ENCODE measurements at places on chromosomes 2 and 18.

DNA sequence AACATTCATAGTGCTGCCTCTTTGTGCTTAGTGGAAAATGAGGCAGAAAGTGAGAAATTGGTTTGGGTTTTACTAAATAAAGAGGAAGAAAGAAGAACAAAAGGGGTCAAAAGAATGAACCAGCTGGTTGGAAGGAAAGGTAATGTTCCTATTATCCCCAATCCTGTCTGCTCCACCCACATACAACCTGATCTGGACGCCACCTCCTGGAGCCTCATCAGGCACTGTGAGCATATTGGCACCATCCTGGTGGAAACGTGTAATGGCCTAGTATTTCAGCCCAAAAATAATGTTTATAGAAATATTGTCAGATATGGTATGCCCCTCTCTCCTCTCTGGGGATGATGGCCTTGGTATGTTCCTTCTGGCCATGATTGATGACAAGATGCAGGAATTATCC lies 35.6 kb upstream of the ASNSD1 start:
- no peaks in the 10 kb centered on the region for H3K4me1 ChIP-seq
- H3K27ac ChIP-seq: no peak overlapping the region
- no peak overlapping the region for H3K4me3 ChIP-seq
- DNase-seq: no peak

GRCh38 chr2:76953733-76954347 lies 568.3 kb downstream of the LRRTM4 start:
- no peak overlapping the region for H3K4me3 ChIP-seq
- H3K27ac ChIP-seq: no peak overlapping the region
- DNase-seq: peak; percentile 67
- H3K4me1 ChIP-seq: no peaks in the 10 kb centered on the region
- H3K27me3 ChIP-seq: no peaks in the 10 kb centered on the region

DNA sequence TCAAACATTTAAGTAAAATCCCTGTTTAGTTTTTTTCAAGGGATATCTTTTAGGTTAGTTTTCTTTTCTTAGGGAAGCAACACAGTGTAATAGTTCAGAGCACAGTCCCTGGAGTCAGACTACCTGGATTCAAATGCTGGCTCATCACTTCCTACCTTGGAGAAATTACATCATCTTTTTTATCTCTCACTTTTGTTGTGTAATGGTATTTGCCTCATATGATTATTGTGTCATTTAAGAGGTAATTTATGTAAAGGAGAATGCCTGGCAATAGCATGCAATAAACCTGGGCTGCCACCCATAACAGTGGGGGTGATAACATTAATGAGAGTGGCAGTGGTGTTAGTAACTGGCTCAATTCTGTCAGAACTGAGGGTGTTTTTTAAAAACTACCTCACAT lies 26.3 kb downstream of the ERLEC1 start:
- H3K27me3 ChIP-seq: no peaks in the 10 kb centered on the region
- no peak for DNase-seq
- peaks cover 2% of the 10 kb centered on the region for H3K36me3 ChIP-seq
- H3K4me3 ChIP-seq: no peak overlapping the region

- DNase-seq: no peak
- H3K36me3 ChIP-seq: no peaks in the 10 kb centered on the region
- peaks cover 3% of the 10 kb centered on the region for H3K4me1 ChIP-seq
- H3K4me3 ChIP-seq: no peak overlapping the region
- H3K27ac ChIP-seq: no peak overlapping the region
- H3K27me3 ChIP-seq: no peaks in the 10 kb centered on the region
Measured at GRCh38 chr18:76979906-76980305, 152.7 kb downstream of the MBP start.

DNA sequence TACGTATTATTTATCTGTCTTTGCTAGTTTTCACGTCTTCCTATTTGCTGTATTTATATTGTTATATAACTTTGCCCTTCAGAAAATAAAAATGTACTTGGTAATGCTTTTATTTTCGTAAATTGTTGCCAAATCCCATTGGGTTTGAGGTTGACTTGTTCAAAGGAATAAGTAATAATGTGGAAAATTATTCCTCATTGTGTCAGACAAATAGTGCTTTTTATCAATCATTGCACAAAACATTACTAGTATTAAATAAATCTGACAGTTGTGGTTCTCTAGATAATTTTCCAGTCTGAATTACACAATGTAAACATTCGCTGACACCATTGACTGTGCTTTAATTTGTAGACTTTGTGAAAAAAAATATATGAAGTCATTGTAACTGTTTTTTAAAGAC lies 798.3 kb upstream of the TMEFF2 start:
- no peak for DNase-seq
- no peak overlapping the region for H3K27ac ChIP-seq
- H3K4me3 ChIP-seq: no peak overlapping the region
- no peaks in the 10 kb centered on the region for H3K4me1 ChIP-seq
- no peaks in the 10 kb centered on the region for H3K36me3 ChIP-seq

- no peak for DNase-seq
- no peak overlapping the region for H3K27ac ChIP-seq
- peaks cover 25% of the 10 kb centered on the region for H3K4me1 ChIP-seq
- peaks cover 8% of the 10 kb centered on the region for H3K36me3 ChIP-seq
- no peaks in the 10 kb centered on the region for H3K27me3 ChIP-seq
Measured at GRCh38 chr2:9226458-9227380, 20.1 kb downstream of the ASAP2 start.

DNA sequence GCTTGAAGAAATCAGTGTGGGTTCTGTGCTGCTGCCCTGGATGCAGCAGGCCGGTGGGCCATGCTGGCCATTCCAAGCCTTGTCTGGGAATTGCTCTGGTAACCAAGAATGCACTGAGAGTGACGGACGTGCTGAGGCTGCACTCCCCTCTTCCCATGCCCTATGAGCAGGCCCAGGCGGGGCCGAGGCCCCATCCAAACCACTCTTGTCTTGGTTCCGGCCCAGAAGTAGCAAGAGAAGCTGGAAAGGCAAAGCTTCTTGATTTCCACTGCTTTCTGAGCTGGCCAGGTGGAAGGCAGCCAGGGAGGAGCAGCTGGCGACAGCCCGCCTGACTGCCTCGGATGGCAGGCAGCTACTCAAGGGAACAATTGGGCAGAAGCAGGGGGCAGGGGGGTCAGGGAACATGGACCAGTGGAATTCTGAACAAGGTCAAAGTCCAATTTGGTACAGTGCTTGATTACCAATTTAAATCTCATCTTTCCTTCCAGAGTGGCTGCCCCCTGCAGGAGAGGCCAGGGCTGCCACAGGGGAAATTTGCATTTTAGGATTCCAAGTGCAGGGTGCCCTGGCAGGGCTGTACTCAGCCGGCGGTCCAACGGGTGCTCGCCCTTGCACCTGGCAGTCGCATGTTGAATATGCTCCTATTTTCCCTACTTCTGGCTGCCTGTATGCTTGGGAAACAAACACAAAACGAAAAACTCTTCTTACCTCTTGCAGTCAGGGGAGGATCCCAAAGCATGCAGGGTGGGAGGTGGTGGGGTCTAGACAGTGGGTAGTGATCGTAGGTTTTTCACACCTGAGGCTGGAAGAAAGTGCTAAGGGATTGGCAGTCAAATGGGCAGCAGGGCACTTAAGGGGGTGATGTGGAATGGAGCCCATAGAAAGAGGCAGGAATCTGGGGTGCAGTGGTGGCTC lies 67.3 kb downstream of the LIPG start:
- H3K27ac ChIP-seq: no peak overlapping the region
- no peak for DNase-seq
- H3K36me3 ChIP-seq: no peaks in the 10 kb centered on the region
- H3K4me1 ChIP-seq: peaks cover 10% of the 10 kb centered on the region
- H3K4me3 ChIP-seq: no peak overlapping the region

DNA sequence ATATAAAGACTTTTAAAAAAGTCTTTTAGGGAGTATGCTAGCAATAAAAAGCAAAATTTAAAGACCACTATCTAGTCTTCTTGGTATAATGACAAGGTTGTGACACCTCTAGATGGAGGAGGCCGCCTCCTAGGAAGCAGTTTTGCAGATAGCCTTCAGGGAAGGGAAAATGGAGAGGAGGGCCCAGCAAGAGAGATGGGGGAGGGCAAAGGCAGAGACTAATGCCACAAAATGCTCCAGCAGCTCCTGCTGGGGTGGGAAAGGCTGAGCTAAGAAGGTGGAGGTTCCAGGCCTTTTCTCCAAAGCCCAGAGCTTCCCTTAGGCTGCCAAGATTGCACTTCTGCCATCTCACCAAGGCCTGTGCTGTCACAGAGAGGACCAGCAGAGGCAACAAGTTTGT lies 153.9 kb upstream of the THSD7B start:
- no peaks in the 10 kb centered on the region for H3K4me1 ChIP-seq
- no peak overlapping the region for H3K27ac ChIP-seq
- no peak overlapping the region for H3K4me3 ChIP-seq
- DNase-seq: no peak
- no peaks in the 10 kb centered on the region for H3K36me3 ChIP-seq

- no peak for DNase-seq
- H3K36me3 ChIP-seq: peaks cover 6% of the 10 kb centered on the region
- H3K27me3 ChIP-seq: no peaks in the 10 kb centered on the region
- H3K27ac ChIP-seq: peak overlapping the region; percentile 28
- peaks cover 13% of the 10 kb centered on the region for H3K4me1 ChIP-seq
Measured at GRCh38 chr2:223954401-223954800, 2.9 kb upstream of the MRPL44 start.

- no peaks in the 10 kb centered on the region for H3K27me3 ChIP-seq
- H3K36me3 ChIP-seq: peaks cover 2% of the 10 kb centered on the region
- DNase-seq: no peak
- H3K4me3 ChIP-seq: no peak overlapping the region
- H3K27ac ChIP-seq: no peak overlapping the region
- H3K4me1 ChIP-seq: no peaks in the 10 kb centered on the region
Measured at GRCh38 chr2:3634596-3635121, 23.3 kb upstream of the ALLC start.

DNA sequence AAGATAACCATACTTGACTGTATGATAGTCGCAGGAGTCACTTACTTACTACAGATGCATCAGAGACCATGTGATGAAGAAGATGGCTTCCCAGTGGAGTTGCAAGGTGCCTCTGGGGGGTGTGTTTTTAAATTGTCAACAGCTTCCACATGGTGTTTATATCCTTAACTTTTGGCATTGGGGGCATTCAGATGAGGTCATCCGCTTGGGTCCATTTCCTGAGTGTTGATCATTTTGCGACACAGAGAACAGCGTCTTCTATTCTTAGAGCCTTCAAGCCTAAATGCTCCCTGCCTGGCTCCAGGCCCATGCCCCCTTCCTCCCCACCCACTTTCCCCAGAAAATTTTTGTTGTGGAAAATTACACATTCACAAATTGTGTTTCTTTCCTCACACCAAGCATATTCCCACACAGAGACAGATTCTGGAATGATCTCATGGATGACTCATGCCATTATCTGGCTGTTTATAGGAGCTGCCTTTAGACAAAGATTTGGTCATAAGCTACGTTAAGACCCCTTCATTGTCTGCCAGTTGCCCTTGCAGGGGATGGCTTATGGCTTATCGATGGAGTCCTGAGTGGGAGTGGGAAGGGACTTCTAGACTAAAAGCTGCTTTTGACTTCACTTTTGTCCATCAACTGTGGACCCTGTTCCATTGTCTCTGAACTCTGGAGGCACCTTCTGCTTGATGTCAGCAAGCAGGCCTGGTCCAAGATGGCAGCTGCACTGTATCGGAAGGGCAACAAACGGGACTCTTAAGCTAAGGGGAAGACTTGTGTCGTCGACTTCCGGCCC lies 91.8 kb downstream of the CABLES1 start:
- H3K27ac ChIP-seq: no peak overlapping the region
- H3K36me3 ChIP-seq: no peaks in the 10 kb centered on the region
- H3K27me3 ChIP-seq: no peaks in the 10 kb centered on the region
- DNase-seq: no peak

GRCh38 chr2:207768866-207769596 lies 675 bp downstream of the FZD5 start:
- peaks cover 52% of the 10 kb centered on the region for H3K4me1 ChIP-seq
- H3K27me3 ChIP-seq: no peaks in the 10 kb centered on the region
- H3K4me3 ChIP-seq: peak overlapping the region; percentile 85
- DNase-seq: peak; percentile 45
- peaks cover 42% of the 10 kb centered on the region for H3K36me3 ChIP-seq

- H3K4me3 ChIP-seq: no peak overlapping the region
- H3K27ac ChIP-seq: no peak overlapping the region
- H3K36me3 ChIP-seq: no peaks in the 10 kb centered on the region
- H3K27me3 ChIP-seq: no peaks in the 10 kb centered on the region
Measured at GRCh38 chr2:39708003-39708402, 42.3 kb downstream of the TMEM178A start.

DNA sequence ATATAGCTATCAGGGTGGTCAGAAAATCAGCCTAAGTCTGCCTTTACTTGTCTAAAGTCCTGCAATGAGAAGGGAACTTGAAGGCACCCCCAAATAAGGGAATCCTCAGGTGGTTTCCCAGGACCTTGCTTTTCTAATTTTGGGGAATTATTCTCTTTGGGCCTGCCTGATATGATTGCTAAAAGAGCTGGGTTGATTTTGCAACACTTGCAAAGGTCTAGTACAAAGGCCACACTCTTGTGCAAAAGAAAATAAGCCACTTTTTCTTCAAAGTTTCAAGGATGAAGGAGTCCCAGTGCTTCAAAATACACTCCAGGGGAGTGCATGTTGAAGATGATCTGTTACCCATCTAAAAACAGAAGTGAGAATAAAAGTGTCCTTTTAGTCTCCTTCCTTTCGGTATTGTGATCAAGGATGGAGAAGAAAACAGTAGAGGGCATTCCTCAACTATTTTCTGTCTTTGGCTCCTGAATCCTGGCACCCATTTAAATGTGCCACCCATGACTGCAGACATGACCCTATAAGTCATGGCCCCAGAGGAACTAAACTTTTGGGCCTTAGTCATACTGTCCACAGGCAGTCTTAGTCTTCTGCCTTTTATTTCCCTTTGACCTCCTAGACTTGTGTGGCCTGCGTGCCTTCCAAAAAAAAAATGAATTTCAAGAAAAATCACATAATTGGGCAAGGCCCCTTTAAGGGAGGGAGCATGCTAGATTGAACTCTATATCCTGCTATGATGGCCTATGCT lies 5.1 kb downstream of the SULT1C3 start:
- H3K27me3 ChIP-seq: no peaks in the 10 kb centered on the region
- H3K4me1 ChIP-seq: no peaks in the 10 kb centered on the region
- no peaks in the 10 kb centered on the region for H3K36me3 ChIP-seq
- no peak overlapping the region for H3K27ac ChIP-seq

DNA sequence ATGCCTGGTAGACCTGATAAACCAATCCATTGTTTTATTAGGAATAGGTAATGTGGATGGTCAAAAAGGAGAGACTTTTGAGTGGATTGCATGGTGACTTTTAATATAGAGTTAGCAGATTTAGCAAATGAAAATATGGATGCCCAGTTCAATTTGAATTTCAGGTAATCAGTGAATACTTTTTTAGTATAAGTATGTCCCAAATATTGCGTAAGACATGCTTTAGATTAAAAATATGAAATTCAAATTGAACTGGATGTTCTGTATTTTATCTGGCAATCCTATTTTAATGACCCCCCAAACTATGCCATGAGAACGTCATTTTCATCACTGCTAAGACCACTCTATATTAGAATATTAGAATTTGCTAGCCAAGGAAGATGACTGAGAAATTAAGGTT lies 30.3 kb upstream of the TNP1 start:
- DNase-seq: no peak
- no peak overlapping the region for H3K4me3 ChIP-seq
- no peaks in the 10 kb centered on the region for H3K27me3 ChIP-seq
- peaks cover 20% of the 10 kb centered on the region for H3K4me1 ChIP-seq

DNA sequence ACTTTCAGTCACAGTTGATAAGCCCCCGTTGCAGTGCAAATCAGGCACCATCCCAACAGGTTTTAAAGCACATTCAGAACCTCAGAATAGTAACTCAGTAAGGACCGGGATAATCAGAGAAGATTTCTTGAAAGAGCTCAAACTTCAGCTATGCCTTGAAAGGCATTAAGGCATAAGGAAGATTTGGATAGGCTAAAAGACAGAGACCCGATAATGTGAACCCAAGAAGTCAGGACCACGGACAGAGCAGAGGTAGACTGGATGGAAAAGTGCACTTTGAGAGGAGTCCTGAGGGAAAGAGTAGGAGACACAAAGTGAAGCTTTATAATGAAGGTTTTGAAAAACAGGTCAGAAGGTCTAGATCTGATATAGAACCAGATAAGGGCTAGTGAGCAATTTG lies 36.9 kb upstream of the KLF7 start:
- H3K4me1 ChIP-seq: peaks cover 12% of the 10 kb centered on the region
- H3K36me3 ChIP-seq: no peaks in the 10 kb centered on the region

Data from neuronal stem cell (in vitro differentiated cells).